Stimulated activated naive CD4-positive, alpha-beta T cell treated with Interleukin-2 at 50 U/mL for 16 hours (primary cell): ENCODE measurements at places on chromosomes 12 and 14.

DNA sequence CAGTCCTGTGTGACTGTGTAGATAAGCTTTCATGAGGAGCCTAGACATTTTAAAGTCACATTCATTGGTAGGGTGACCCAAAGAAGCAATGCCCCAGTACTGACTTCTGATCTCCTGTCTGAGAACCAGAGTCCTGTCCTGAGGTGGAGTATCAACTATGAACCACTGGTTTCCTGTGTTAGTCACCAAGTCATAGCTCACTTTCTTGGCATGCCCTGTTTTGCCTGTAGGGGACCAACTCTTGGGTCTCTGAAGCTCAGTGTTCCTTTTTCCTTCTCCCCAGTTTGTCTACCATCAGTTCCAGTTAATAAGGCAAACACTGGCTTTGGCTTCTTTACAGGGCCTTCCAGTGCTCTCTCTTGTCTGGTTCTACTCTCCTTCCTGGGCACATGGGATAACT, 97.4 kb downstream of the C12orf75 start:
- no peak for DNase-seq

DNA sequence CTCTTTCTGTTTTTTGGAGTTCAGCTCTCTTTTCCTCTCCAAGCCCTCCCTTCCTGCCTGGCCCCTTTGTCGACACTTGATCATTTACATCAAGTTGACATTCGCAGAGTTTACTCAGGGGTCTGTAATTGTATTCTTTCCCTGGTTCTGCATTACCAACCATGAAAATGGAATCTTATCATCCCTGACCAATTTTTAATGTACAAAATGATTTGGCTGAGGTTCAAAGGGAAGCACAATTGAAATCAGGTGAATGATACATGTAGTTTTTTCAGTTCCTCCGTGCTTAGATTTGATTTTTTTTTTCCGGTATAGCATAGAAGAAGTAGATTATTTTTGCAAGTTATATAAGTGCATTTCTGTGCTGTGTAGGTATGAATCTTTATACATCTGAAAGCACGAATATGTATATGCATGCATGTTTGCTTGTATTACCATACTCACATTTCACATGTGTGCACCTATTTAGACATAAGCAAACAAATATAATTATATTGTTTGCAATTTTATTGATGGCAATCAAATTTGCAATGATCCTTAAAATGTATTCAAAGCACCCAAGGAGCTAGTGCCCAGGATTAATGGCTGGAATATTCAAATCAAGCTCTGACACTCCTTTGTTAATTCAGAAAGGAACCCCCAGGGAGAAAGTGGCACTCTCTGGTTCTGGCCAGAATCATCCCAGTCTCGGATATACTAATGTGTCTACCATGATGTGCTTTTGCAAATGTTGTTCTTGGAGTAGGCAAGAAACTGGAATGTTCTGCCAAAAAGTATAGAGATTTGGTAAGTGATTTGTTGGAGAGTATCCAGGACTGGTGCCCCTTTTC, 189.3 kb downstream of the VRK1 start:
- DNase-seq: no peak

DNA sequence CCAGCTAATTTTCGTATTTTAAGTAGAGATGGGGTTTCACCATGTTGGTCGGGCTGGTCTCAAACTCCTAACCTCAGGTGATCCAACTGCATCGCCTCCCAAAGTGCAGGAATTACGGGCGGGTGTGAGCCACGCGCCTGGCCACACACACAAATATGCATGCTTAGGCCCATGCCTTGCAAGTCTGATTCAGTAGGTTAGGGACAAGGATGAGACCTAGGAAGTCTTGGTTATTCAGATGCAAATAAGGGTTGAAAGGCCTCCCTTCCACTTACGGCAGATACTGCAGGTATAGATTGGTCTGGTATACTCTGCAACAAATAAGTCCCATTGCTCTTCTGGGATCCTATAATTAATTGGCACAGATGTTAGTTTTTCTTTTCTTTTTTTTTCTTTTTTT, 32.9 kb downstream of the TXNRD1 start:
- DNase-seq: no peak

- no peak for DNase-seq
These were observed 26.3 kb downstream of the SYNE3 start for GRCh38 chr14:95490138-95490509.

DNA sequence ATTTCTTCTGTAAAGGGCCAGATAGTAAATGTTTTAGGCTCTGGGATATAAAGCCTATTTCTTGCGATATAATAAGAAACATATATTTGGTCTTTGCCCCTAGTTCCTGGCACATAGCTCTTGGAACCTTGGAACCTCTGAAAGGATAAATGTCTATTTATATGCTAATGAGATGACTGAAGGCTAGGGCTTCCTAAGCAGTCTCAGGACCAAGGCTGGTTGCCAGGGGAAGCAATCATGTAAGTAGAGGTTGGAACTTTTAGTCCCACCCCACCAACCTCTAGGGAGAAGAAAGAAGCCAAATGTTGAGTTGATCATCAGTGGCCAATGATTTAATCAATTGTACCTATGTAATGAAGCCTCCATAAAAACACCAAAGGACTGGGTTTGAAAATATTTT, 26.6 kb upstream of the NFYB start:
- no peak for DNase-seq

- no peak for DNase-seq
These were observed 738.7 kb downstream of the C12orf50 start for GRCh38 chr12:87290505-87290904.

GRCh38 chr14:24394275-24394674, 4.5 kb upstream of the NYNRIN start:
- no peak for DNase-seq

- DNase-seq: no peak
These were observed 124.5 kb downstream of the PTPRO start for GRCh38 chr12:15446807-15447206.

DNA sequence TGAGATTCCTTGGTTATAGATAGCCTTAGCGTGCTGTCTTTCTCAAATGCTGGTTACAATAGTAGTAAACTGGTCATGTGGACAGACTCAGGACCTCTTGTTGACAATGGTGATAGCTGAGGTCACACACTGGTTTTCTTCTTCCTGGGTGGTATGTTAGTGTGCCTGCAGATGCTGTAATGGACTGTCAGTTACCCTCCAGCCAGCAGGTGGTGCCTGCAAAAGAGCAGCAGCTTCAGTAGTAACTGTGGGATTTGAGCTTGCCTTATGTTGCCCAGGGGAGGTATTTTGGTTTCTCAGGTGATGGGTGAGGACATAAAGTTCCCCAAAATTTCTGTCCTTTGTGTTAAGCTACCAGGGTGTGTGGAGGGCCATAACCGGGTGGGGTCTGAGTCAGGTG, 33.7 kb upstream of the SCAF11 start:
- DNase-seq: no peak

GRCh38 chr14:75493592-75494087, 28.6 kb upstream of the BATF start:
- no peak for DNase-seq

DNA sequence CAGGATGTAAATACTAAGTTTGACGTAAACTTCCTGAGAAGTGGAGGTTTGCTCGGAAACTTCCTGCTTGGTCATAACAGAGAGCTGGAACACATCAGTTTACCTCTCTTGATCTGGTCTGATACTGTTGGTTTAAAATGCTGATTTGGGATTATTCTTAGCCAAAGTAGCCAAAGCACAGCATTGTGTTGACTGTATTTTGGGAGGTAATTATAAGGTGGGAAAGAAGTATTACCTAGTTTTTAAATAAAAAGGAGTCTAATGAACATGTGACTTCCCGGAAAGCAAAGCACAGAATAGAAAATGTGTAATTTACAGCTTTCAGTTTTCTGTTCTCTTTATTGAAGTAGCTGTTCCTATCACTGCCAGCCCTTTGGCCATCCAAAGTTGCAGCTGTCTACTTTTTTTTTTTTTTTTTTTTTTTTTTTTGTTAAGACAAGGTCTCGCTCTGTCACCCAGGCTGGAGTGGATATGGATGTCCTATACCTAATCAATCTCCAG, 52.2 kb upstream of the SRP54 start:
- DNase-seq: no peak

GRCh38 chr14:96204151-96205058, at the start of gene BDKRB2:
Gene BDKRB2, plus strand, starts transcription at chr14:96204839. Its CDS starts 32,269 bp downstream, at chr14:96237108.
- no peak for DNase-seq

DNA sequence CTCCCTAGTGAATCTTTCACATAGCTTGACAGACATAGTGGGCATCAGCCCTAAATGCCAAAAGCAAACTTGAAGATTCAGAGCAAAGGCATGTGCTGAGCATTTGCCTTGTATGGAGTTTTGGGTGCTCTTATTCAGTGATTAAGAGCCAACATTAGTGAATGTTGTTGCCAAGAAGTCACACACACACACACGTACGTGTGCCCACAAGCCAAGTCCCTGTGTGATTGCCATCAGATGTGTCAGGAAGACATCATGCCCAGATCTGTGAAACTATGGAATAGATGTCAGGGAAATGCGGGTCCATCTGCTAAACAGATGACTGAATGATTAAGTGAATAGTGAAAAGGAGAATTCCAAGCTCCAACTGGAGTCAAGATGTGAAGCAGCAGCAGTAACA, 149.0 kb downstream of the AKAP6 start:
- DNase-seq: no peak

DNA sequence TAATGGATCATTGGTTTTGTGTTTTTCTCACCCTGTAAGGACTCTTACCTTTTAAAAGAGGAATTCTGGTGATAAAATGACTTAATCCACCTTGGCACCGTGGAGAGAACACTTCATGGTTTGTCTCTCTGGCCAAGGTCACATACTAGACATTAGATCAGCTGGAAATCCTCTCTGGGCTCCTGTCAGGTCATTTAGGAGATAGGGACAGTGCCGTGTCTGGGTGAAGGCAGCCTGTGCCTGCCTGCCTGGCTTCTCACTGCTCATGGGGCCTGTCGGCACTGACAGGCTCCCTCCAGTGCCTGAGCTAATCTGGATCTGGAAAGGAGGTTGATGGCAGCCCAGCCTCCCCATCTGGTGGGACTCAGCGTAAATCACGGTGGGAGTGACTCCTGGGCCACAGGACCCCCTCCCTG, 5.7 kb downstream of the CRADD start:
- DNase-seq: no peak

DNA sequence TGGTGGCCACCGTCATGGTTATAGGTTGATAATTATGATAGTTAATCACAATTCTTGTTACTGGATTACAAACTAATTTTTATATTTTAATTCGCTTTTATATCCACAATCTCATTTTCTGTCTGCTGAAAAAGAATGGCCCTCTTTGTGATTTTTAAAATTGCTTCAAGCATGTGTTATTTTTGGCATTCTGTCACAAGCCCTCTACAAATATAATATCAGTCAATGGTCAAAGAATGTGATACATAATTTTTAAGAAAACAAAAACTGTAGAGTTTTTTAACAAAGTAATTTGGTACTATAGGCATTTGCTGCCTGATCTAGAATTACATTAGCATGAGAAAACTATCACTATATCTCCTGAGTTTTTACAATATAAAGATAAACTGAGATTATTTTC, 352.0 kb upstream of the TMTC1 start:
- DNase-seq: no peak

GRCh38 chr12:84502907-84503787, 409.5 kb downstream of the SLC6A15 start:
- DNase-seq: no peak

DNA sequence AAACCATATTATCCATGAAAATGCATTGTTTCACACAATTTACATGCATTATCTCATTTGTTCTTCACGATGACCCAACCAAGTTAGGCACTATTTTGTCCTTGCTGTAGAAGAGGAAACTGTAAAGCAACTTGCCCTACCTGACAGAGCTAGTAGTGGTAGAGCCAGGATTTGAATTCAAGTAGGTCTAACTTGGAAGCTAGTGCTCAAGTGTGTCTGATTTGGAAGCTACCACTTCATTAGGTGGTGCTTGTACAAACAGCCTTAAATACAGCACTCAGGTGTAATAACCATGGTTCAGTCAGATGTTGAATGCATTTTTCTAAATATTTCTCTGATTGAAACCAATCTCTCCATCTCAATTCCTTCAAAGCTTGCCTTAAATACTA, 123.6 kb downstream of the PAWR start:
- DNase-seq: no peak
